ENCODE measurements at places on chromosomes 11 and 22.

GRCh38 chr11:65516135-65516968, 8.5 kb upstream of the SCYL1 start:
- no peak for DNase-seq

- DNase-seq = no peak
Observed at GRCh38 chr22:20799449-20799848, 25.5 kb downstream of the SERPIND1 start.

DNA sequence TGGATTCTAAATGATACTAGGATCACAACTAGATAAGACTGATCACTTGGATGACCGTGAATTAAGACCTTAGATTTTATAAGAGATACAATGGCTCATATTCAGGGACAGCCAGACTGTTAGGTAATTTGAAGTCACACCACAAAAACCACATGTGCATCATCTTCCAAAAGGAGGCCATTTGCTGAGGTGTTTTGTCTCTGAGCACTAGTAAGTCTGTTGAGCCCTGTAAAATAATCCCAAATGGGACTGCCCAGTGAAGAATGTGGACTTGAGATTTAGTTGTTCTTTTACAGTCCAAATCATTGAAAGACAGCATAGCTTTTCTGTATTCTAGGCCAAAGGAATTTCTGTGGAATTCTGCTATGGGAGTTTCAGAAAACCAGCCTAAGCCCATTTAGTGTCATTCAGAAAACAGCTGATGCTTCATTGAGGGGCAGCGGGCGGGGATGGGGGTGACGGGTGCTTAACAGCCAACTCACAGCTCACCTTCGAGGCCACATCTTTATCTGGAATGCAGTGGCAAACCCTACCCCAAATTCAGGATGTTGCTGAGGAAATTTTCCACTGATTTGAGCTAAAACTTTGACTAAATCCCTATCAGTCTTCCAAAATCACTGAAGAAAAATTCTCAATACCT, 80.1 kb upstream of the BIRC3 start:
- no peak for DNase-seq

DNA sequence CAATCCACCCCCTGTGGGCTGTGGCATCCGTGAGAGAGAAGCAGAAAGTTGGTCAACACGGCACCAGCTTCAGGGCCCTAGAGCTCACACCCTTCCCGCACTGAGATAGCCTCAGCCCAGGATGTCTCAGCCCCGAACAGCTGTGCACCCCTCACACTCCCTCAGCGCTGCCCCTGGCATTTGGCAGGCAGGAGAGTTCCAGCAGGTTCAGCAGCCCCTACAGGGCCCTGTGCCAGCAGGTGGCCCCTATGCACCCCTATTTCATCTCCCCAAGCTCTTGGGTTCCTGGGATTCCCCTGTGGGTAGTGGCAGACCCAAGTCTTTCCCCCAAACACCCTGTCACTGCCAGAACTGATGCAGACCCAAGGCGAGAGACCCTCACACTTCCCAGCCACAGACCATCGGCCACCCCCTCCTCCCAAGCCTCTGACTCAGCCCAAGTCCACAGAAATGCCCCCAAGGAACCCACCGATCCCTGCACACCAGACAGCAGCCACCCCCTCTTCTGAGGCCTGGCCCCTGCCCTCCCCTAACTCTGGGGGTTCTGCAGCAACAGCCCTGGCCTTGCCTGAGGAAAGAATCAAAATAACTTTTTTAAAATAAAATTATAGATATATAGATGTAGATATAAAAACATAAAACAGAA, 183.6 kb downstream of the IGLL1 start:
- DNase-seq = no peak

- no peak for DNase-seq
Observed at GRCh38 chr11:1162491-1163311, 4.9 kb downstream of the MUC5AC start.

GRCh38 chr11:88353835-88354496, 16.4 kb upstream of the CTSC start:
- DNase-seq = no peak
